ENCODE measurements at places on chromosomes 1 and 21. TPM values are rescaled to one million over a fixed set of nuclear protein-coding genes. Genes with fewer than 3 reads are reported as not detected.

DNA sequence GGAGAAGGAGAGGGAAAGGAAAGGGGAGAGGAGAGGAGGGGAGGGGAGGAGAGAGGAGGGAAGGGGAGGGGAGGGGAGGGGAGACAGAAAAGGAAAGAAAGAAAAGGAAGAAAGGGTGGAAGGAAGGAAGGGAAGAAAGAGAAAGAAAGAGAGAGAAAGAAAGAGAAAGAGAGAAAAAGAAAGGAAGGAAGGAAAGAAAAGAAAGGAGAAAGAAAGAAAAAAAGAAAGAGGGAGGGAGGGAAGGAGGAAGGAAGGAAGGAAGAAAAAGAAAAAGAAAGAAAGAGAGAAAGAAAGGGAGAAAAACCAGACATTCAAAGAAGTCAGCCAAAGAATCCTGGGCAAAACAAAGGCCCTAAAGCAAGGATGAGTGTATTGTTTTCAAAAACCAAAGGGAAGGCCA, 125.7 kb upstream of the SPATA6 start:
- no peak overlapping the region for H3K4me3 ChIP-seq
- no peak for DNase-seq
- no peaks in the 10 kb centered on the region for H3K27me3 ChIP-seq
- no peaks in the 10 kb centered on the region for H3K4me1 ChIP-seq
- no peaks in the 10 kb centered on the region for H3K36me3 ChIP-seq

GRCh38 chr21:25573409-25574206, 33.7 kb downstream of the MRPL39 start:
- H3K4me3 ChIP-seq: no peak overlapping the region
- peak overlapping the region; percentile 13 for H3K27ac ChIP-seq
- no peak for DNase-seq
- no peaks in the 10 kb centered on the region for H3K27me3 ChIP-seq
- H3K36me3 ChIP-seq: no peaks in the 10 kb centered on the region

The NRIP1 gene
- total RNA-seq: 29.3 TPM

The TMEM125 gene
- 18.3 TPM for total RNA-seq

The PGLYRP3 gene
- total RNA-seq: not detected

The NID1 gene
- total RNA-seq: 21.6 TPM

GRCh38 chr1:66253330-66253921, 280.5 kb upstream of the SGIP1 start:
- peak; percentile 41 for DNase-seq
- H3K36me3 ChIP-seq: no peaks in the 10 kb centered on the region
- no peaks in the 10 kb centered on the region for H3K4me1 ChIP-seq
- no peaks in the 10 kb centered on the region for H3K27me3 ChIP-seq

DNA sequence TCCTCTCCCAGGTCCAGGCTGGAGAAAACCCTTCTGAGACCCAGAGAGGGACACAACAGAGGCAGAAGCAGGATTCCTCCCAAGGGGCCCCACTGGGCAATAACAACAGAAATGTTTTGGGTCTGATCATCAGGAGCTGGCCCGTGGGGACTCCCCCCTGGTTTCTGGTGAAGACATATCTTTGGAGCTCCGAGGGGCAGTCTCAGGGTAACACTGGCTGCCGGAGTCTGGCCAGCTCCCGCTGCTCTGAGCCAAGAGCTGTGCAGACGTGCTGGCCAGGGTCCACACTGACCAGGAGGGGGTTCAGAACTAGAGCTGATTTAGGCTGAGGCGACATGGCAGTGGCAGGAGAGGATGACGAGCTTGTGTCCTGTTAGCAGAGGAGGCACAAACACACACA, 13.1 kb downstream of the ECE1 start:
- H3K4me1 ChIP-seq: peaks cover 19% of the 10 kb centered on the region
- peaks cover 4% of the 10 kb centered on the region for H3K36me3 ChIP-seq
- peak overlapping the region; percentile 59 for H3K27ac ChIP-seq
- no peaks in the 10 kb centered on the region for H3K27me3 ChIP-seq

The HRNR gene
- not detected for total RNA-seq

DNA sequence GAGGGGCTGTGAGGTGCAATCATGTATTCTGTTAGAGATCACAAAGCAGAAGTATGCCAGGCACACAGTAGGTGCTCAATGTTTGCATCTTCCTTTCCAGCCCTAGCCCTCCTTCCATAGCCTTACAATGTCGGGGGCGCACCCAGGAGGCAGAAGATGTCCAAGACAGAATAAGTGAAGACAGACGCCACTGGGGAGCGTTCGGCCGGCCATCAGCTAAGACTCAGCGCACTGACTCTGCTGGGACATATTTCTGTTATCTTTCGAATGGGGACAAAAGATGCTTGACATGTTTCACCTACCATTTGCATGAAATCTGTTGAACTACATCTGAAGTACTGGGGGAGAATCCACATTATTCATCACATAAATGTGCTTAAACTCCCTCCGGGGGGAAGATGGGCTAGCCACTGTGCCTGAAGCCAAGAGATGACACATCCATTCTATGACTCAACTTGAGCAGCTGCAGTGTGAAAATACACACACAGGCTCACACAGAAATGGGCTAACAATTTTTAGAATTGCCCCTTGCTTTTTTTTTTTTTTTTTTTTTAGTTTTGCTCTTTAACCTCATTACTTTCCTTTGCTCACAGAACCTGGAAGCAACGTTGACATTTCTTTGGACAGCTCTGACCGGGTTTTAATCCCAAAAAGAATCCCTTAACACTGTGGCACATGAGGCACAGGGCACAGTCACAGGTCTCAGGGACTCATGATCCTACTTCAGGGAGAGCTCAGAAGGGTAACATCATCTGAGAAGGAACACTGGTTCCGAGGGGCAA, 7.9 kb downstream of the TIAM1 start:
- H3K36me3 ChIP-seq: no peaks in the 10 kb centered on the region
- no peak overlapping the region for H3K27ac ChIP-seq
- H3K4me1 ChIP-seq: no peaks in the 10 kb centered on the region
- H3K4me3 ChIP-seq: no peak overlapping the region
- no peak for DNase-seq
- H3K27me3 ChIP-seq: no peaks in the 10 kb centered on the region

GRCh38 chr1:109823543-109824348, 60.0 kb upstream of the EPS8L3 start:
- H3K36me3 ChIP-seq: no peaks in the 10 kb centered on the region
- no peak overlapping the region for H3K27ac ChIP-seq
- H3K27me3 ChIP-seq: no peaks in the 10 kb centered on the region
- DNase-seq: no peak

- no peaks in the 10 kb centered on the region for H3K4me1 ChIP-seq
- peak; percentile 3 for DNase-seq
- H3K27me3 ChIP-seq: no peaks in the 10 kb centered on the region
- no peak overlapping the region for H3K27ac ChIP-seq
- no peak overlapping the region for H3K4me3 ChIP-seq
These were observed 23.9 kb downstream of the COL6A1 start for GRCh38 chr21:46005481-46005881.

GRCh38 chr1:180195916-180196315, 34.1 kb upstream of the LHX4 start:
- no peak for DNase-seq
- H3K4me3 ChIP-seq: no peak overlapping the region
- no peaks in the 10 kb centered on the region for H3K27me3 ChIP-seq
- no peaks in the 10 kb centered on the region for H3K36me3 ChIP-seq
- H3K27ac ChIP-seq: no peak overlapping the region

- H3K27ac ChIP-seq: peak overlapping the region; percentile 4
- H3K4me1 ChIP-seq: peaks cover 14% of the 10 kb centered on the region
- H3K27me3 ChIP-seq: no peaks in the 10 kb centered on the region
- H3K36me3 ChIP-seq: no peaks in the 10 kb centered on the region
- no peak for DNase-seq
These were observed 25.4 kb upstream of the ALDH4A1 start for GRCh38 chr1:18927654-18928272.

DNA sequence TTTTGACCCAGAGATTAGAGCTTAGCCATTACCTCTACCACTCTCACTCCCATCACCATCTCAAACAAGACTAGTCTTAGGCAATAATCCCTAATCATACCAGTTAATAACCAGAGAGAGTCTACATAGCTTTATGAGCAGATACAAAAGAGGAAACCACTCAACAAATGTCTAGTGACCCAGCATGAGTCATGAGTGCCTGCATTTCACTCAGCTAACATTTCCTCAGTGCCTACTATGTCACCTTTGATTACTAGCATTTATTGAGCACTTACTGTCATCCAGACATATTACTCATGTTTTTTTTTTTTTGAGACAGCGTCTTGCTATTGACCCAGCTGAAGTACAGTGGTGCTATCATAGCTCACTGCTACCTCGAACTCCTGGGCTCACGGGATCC, 35.9 kb upstream of the GALNT2 start:
- no peak overlapping the region for H3K27ac ChIP-seq
- H3K4me3 ChIP-seq: no peak overlapping the region
- no peaks in the 10 kb centered on the region for H3K4me1 ChIP-seq

The SLC1A7 gene
- 1.8 TPM for total RNA-seq

The LCE2B gene
- 3.2 TPM for total RNA-seq

DNA sequence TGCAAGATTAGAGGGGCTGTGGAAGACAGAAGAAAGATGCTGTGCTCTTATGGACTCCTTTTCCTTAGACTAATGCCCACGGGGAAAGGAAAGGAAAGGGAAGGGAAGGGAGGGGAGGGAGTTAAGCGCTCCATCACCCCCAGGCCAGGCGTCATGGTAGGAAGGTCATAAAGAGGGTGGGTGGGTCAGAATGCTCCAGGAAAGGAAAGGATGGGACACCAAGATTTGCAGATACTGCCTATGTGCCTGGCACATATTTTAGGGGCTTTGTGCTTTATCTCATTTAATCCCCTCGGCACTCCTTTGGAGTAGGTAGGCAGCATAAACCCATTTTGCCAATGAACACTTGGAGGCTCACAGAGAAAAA, 41.4 kb downstream of the MAB21L3 start:
- no peak overlapping the region for H3K27ac ChIP-seq
- no peak for DNase-seq
- H3K36me3 ChIP-seq: no peaks in the 10 kb centered on the region
- no peaks in the 10 kb centered on the region for H3K27me3 ChIP-seq

- H3K27ac ChIP-seq: no peak overlapping the region
- H3K27me3 ChIP-seq: no peaks in the 10 kb centered on the region
- H3K36me3 ChIP-seq: no peaks in the 10 kb centered on the region
- no peak for DNase-seq
- no peaks in the 10 kb centered on the region for H3K4me1 ChIP-seq
- H3K4me3 ChIP-seq: no peak overlapping the region
These were observed 1145.6 kb downstream of the KCNT2 start for GRCh38 chr1:195462646-195463045.

The AMY2A gene
- total RNA-seq: not detected

- no peak overlapping the region for H3K4me3 ChIP-seq
- H3K27me3 ChIP-seq: no peaks in the 10 kb centered on the region
- H3K27ac ChIP-seq: no peak overlapping the region
- no peaks in the 10 kb centered on the region for H3K4me1 ChIP-seq
These were observed 17.5 kb downstream of the RNF115 start for GRCh38 chr1:145806408-145806807.

GRCh38 chr1:169586067-169586394, 250 bp downstream of the F5 start:
- no peaks in the 10 kb centered on the region for H3K27me3 ChIP-seq
- H3K4me3 ChIP-seq: no peak overlapping the region
- no peak for DNase-seq
- no peak overlapping the region for H3K27ac ChIP-seq
- H3K36me3 ChIP-seq: no peaks in the 10 kb centered on the region
- no peaks in the 10 kb centered on the region for H3K4me1 ChIP-seq

- no peak overlapping the region for H3K27ac ChIP-seq
- no peaks in the 10 kb centered on the region for H3K4me1 ChIP-seq
- no peak for DNase-seq
- no peaks in the 10 kb centered on the region for H3K36me3 ChIP-seq
- H3K27me3 ChIP-seq: no peaks in the 10 kb centered on the region
These were observed 40.0 kb downstream of the L1TD1 start for GRCh38 chr1:62234688-62235087.

- DNase-seq: no peak
- peak overlapping the region; percentile 82 for H3K27ac ChIP-seq
- H3K4me1 ChIP-seq: peaks cover 16% of the 10 kb centered on the region
- H3K27me3 ChIP-seq: no peaks in the 10 kb centered on the region
- no peaks in the 10 kb centered on the region for H3K36me3 ChIP-seq
These were observed 1.4 kb downstream of the LYPLA2 start for GRCh38 chr1:23792151-23792945.

The PYHIN1 gene
- total RNA-seq: 0.18 TPM

GRCh38 chr1:158992787-158993312, 16.9 kb upstream of the IFI16 start:
- no peak for DNase-seq
- no peak overlapping the region for H3K27ac ChIP-seq
- no peaks in the 10 kb centered on the region for H3K27me3 ChIP-seq
- no peak overlapping the region for H3K4me3 ChIP-seq

The LRRC38 gene
- 0.45 TPM for total RNA-seq

- no peaks in the 10 kb centered on the region for H3K4me1 ChIP-seq
- no peak for DNase-seq
- no peak overlapping the region for H3K4me3 ChIP-seq
These were observed 9.7 kb upstream of the SPATA1 start for GRCh38 chr1:84496498-84496897.

DNA sequence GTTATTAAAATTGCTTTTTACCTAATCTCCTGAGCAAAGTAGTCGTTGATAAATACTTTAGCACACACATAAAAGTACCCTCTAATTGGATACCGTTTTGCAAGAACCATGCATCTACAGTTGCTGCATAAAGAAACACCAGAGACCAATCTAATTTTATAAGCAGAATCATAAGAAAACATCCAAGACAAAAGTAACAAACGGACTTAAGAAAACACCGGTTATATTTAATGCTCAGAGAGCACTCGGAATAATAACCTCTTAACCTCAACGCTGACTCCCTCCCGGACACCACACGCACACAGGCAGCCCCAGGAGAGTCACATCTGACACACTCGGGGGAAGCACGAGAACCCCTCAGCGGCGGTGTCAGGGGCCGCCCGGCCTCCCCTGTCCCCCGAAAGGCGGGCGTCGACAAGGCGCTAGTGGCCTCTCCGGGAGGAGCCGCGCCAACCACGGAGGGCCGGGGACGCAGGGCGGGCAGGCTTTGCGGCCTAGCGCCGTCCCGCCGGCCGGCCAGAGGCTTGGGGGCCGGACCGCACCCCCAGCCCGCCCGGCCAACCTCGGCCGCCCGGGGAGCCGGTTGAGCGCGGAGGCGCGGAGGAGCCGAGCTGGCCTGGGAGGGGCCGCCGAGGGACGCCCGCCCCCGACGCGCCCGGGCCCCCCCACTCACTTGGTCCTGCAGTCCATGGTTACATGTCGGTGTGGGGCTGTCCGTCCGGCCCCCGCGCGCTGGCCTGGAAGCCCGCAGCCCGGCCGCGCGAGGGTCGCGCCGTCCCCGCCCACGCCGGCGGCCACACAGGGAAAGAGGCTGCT, 606 bp downstream of the DENND1B start:
- no peaks in the 10 kb centered on the region for H3K4me1 ChIP-seq
- H3K27ac ChIP-seq: peak overlapping the region; percentile 91
- DNase-seq: peak; percentile 25

GRCh38 chr1:53557830-53558738, 98.9 kb downstream of the DMRTB1 start:
- no peak for DNase-seq
- H3K4me3 ChIP-seq: no peak overlapping the region
- H3K4me1 ChIP-seq: no peaks in the 10 kb centered on the region
- no peaks in the 10 kb centered on the region for H3K36me3 ChIP-seq
- no peaks in the 10 kb centered on the region for H3K27me3 ChIP-seq
- no peak overlapping the region for H3K27ac ChIP-seq

The TMCC2 gene
- 10.6 TPM for total RNA-seq

The TEKT2 gene
- total RNA-seq: 0.77 TPM

The SELP gene
- total RNA-seq: 10.8 TPM
